ENCODE measurements at places on chromosomes 5 and 9.

GRCh38 chr5:149851211-149851610 is 93.4 kb downstream of the PDE6A start:
- no peak for DNase-seq

DNA sequence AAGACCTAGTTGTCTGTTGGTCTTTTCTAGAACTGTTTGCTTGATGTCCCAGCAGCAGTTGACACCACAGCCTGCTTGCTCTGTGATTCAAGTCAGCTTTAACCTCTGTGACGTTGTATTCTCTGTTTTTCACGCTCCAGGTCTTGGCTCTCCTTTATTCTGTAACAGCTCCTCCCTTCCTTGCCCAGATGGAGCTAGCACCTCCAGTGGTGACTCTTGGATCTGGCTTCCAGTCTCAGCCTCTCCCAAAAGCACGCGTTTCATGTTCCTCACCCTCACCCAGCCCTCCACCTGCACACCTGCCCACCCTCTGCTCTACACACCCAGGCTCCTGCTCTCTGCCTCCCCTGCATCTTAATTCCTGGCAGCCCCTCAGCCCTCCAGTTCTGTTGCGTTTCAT is 50.6 kb downstream of the DMRT1 start:
- no peak for DNase-seq

- no peak for DNase-seq
These were observed 69.6 kb upstream of the PRRC1 start for GRCh38 chr5:127447827-127448226.

DNA sequence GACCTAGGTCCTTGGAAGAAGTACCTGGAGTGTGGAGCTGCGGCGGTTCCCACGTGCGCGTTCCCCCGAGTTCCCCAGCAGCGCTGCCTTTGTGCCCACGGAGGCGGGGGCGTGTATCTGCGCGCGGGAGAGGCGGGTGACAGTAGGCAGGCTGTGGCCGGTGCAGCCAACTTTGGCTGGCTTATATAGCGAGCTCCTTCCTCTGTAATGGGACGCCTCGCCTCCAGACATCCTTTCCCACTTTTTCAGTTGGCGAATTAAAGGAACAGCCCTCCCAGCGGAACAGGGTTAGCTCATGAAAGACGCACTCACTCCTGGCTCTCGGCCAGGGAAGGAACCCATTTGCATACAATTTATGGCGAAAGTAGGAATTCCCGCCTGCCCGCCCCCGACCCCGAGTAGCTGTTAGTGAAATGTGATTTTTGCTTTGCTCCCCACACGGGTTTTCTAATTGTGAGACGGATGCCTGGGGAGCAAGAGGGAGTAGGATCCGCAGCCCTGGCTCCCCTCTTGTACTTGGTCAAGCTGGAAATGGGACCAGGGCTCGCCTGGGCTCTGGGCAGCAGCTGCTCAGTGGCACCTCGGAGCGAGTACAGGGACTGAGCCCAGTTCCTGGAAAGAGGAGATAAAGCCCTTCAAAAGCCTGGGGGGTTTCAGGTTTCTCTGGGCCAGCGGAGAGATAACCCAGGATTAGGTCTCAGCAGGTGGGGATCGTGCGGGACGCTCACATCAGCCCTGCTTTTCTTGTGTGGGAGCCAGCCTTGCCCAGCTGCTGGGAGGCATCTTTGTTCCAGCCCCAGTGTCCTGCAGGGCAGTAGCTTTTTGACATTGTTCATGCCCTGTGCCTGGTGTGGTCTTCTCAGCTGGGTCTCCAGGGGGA is at the start of gene TNC:
TNC (minus strand) TSS at position 159 of the 880 bp plus-strand sequence. CDS start 27,139 bp downstream, outside the sequence.
- no peak for DNase-seq

GRCh38 chr5:134490255-134490924 is 35.1 kb upstream of the JADE2 start:
- DNase-seq, result no peak

GRCh38 chr9:134888603-134889190 is 8.1 kb downstream of the FCN2 start:
- DNase-seq, result no peak

DNA sequence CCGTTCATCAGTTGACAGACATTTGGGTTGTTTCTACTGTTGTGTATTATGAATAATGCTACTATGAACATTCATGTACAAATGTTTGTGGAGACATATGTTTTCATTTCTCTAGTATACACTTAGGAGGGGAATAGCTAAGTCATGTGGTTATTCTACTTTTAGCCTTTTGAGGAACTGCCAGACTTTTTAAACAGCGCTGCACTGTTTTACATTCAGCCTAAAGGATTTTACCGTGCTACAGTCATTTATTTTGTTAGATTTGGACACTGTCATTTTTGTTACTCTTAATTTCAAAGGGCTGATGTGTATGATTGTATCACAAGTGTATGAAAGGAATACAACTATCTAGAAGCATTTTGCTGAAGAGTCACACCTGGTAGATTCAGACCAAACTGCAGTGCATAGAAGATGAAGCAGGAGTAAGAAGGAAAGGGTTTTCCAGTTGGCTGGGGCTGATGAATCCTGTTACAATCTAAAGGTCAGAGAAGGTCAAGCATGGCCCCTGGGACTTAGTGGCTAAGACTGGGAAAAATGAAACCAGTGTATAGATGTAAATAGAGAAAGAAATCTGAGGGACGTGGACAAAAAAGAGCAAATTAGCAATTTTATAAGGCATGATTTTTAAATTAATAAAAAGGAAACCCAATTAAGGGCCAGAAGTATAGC is 509.7 kb downstream of the PSAT1 start:
- no peak for DNase-seq

GRCh38 chr9:86282979-86283535 is 719 bp upstream of the ISCA1 start:
- DNase-seq, result no peak

DNA sequence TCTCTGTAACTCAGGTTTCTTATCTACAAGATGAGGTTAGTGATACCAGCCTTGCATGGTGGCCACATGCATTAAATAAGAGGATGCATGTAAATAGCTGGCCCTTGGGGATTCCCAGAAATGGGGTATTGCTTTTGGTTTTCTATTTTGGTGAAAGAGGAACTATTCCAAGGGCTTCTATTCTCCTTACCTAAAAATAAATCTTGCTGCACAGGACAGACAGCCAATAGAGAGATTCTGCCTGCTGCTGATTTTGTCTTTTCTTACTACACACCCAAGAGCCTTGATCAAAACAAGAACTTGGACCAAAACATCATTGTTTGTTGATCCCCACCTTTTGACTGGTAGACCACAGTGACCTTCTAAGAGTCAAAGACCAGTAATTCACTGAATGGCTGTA is 161.8 kb downstream of the PJA2 start:
- DNase-seq, result no peak

Measured in stimulated activated CD8-positive, alpha-beta memory T cell treated with anti-CD3 and anti-CD28 coated beads, Interleukin-15, amount 100 ng/mL, for 24 hours (primary cell).